ENCODE measurements at places on chromosomes 13 and 19.

DNA sequence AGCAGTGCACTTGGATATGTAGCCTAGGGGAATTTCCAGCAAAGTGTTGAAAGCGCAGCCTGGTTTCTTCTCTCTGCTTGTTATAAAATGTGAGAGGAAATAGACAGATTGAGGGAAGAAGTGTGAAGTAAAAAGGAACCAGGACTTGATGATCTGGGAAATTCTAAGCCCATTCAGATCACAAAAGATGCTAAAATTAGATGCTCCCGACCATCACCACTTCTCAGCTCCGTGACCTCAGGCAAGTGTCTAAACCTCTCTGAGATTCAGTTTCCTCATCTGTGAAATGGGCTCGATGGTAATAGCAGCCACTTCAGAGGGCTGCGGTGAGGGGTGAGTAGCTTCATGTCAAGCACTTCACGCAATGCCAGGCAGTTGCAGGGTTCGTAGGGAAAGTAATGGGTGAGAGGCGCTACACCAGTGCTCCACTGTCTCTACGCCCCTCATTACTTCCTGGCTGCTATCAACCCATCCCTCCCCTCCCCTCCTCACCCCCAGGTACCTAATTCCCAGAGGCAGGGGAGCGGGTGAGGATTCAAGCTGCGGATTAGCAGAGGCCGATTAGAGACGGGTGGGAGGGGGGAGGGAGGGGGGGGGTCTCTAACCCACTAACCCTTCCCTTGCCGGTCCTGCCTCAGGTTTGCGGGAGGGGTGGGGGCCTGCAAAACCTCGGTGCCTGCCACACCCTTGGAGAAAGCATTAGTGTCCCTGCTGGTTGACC, 9.0 kb upstream of the NFIC start:
- DNase-seq = peak; percentile 61

- peak; percentile 73 for DNase-seq
Measured at GRCh38 chr19:48992581-48993174, 431 bp downstream of the GYS1 start.

DNA sequence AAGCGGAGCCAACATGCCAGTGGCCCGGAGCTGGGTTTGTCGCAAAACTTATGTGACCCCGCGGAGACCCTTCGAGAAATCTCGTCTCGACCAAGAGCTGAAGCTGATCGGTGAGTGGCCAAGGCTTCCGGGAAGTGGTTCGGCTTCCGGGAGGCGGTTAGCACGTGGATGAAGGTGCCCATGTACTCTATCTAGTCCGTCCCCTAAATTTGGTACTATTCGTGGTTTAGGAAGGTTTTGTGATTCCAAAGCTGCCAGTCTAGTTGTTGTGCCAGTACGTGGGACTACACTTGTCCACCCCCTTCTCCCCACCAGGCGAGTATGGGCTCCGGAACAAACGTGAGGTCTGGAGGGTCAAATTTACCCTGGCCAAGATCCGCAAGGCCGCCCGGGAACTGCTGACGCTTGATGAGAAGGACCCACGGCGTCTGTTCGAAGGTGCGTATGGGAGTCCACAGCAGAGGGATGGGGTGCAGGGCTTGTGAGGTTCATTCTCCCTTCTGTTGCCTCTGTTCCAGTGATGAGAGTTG, 579 bp downstream of the RPS9 start:
- no peak for DNase-seq

- DNase-seq = peak; percentile 3
Measured at GRCh38 chr19:58585442-58586132, 12.5 kb upstream of the MZF1 start.

DNA sequence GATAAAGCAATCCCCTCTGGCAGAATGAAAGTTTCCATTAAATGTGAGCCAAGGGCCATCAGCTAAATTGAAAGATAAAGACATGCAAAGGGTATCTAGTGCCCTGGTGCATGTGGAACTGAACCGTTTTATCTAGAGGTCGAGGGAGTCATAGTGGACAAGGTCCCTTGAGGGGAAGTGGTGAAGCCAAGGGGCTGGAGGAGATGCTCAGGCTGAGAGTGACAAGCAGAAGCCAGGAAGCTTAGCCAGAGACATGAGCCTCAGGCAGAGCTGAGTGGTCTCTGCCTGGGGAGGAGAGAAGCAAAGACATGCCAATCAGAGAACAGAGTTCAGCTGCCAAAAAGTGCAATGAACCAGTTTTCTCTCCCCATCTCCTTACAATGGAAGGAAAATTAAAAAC, 68.1 kb upstream of the SLC10A2 start:
- DNase-seq = no peak

DNA sequence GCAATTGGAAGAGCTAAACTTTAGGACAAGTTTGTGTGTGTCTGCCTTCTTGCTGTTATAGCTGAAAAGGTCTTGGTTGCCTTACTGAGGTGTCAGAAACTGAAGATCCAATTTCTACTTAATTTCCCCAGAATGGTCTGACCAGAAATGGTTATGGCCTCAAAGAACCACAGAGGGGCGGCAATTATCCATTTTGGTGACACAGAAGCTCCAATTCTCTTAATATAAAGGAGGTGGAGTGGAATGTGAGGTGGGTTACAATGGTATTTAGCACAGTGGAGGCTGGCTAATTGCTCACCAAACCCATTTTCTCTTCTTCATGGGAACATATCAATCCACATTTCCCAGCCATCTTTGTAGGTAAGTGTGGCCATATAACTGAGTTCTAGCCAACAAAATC, 1157.2 kb downstream of the OLFM4 start:
- DNase-seq = no peak

GRCh38 chr13:97369261-97369893, 64.6 kb upstream of the RAP2A start:
- no peak for DNase-seq

DNA sequence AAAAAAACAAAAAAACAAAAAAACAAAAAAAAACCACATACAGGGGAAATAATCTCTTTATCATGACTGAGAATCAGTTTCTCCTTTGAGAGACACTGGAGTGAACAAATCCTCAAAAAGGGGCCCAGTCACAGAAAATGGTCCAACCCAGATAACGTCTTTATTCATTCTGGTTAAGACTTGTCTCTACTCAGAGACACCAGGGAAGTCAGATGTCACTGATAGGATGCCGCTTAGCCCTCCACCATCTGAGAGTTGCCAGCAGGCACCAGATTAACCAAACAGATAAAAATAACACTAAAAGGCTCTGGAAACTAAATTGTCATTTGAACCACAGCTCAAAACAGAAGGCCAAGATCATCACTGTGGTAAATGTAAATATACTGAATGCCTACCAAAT, 1163.4 kb upstream of the ATXN8OS start:
- no peak for DNase-seq

GRCh38 chr13:20350819-20351218, 118.7 kb upstream of the GJB6 start:
- no peak for DNase-seq
